GM23338 (cell line): ENCODE measurements at places on chromosomes 1 and 21. TPM values are rescaled to one million over a fixed set of nuclear protein-coding genes. Genes with fewer than 3 reads are reported as not detected.

GRCh38 chr1:71039661-71040262 lies 7.9 kb downstream of the PTGER3 start:
- DNase-seq = no peak
- no peak overlapping the region for H3K27ac ChIP-seq
- H3K4me3 ChIP-seq = no peak overlapping the region
- no peaks in the 10 kb centered on the region for H3K27me3 ChIP-seq
- no peaks in the 10 kb centered on the region for H3K4me1 ChIP-seq
- H3K36me3 ChIP-seq = no peaks in the 10 kb centered on the region

DNA sequence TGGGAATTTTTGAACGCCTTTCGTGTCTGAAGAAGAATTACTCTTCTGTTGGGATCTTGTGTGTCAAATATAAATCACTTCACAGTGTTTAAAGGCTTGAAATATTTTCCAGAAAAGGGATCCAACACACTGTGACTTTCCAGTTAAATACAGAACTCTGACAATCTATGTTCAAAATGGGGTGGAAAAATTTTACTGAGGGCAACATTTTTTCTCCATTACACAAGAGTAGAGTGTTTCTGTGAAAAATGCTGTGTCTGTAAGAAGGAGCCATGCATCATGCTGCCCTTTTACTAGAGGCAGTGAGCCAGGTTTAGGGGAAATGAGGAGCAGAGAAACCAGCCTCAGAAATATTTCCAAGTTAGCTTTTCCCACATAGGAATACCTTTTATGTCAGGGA lies 86.5 kb downstream of the VPS13D start:
- peaks cover 9% of the 10 kb centered on the region; the same call in 1 of the 2 replicates for H3K36me3 ChIP-seq
- no peak for DNase-seq
- H3K4me3 ChIP-seq = no peak overlapping the region
- H3K27me3 ChIP-seq = no peaks in the 10 kb centered on the region

DNA sequence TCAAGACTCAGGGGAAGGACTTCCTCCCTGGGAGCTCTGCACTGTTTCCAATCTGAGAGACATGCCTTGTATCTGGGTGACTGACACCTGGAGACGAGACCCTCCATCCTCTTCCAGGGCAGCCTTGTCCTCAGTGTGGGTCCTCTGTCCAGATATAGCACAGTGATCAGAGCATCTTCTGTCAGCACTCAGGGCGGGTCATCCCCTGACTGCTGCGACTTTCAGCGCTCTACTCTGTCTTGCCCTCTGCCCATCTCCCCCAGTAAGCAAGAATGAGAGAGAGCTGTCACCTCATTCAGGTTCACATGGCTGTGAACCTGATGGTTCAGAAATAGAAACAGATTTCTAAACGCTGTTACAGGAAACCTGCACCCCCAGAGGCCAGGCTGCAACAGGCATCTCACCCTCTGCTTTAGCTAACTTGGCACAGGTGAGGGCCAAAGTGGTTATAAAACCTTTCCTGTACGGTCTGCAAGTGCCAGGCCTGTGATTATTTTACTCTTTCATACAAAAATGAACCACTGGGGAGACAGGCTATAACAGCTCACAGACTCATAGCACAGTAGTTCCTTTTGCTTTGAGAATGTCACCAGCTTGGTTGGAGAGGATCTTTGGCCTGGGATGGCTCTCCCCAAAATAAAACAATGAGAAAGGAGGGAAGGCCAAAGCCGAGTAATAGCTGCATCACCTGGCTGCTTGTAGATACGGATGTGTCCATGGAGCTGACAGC lies 11.4 kb upstream of the TENT5C start:
- no peaks in the 10 kb centered on the region for H3K4me1 ChIP-seq
- DNase-seq = no peak
- no peaks in the 10 kb centered on the region for H3K36me3 ChIP-seq
- no peak overlapping the region for H3K27ac ChIP-seq

- H3K27me3 ChIP-seq = no peaks in the 10 kb centered on the region
- no peaks in the 10 kb centered on the region for H3K36me3 ChIP-seq
- peaks cover 12% of the 10 kb centered on the region for H3K4me1 ChIP-seq
- H3K27ac ChIP-seq = no peak overlapping the region; the same call in 1 of the 2 replicates
Observed at GRCh38 chr1:246795906-246796694, 71.9 kb downstream of the SCCPDH start.

DNA sequence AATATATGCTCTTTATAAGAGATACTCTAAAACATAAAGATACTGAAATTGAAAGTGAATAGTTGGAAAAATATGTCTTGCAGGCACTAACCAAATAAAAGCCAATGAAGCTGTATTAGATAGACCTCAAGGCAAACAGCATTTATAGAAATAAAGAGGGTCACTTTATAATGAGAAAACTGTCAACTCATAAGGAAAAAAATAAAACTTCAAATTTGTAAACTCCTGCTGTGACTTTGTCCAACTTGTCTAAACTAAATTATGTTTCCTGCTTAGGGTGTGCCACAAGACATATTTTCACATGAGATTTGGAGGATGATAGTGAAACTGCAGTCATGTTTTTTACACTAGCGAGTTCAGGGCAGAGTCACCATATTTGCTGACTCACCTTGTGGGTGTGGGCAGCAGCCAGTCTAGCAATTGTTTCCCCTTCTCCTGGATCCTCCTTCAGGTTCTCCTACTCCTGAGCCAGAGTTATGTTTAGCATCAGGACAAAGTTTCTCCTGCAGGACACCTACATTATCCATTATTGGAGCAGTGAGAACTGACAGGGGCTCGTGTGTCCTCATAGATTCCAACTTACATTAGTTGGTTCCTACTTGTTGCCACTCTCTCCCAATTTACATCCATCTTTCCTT lies 43.8 kb downstream of the CD53 start:
- H3K27ac ChIP-seq = no peak overlapping the region
- H3K36me3 ChIP-seq = no peaks in the 10 kb centered on the region
- no peak overlapping the region for H3K4me3 ChIP-seq
- DNase-seq = no peak
- no peaks in the 10 kb centered on the region for H3K4me1 ChIP-seq

DNA sequence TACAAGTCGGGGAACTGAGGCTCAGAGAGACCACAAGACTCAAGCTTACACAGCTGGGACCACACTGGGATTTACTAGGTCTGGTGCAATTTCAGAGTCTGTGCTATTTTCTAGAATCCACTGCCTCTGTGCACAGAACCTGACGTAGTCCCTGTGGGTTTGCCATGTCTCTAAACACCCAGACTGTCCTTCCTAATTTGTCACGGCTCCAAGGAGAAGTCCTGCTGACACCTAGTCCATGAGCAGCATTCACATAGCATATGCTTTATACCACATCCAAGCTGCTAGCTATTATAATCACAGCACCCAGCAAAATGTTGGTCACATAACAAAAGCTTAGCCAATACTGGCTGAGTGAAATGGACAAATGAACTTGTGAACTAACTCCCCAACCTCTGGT lies 79.0 kb upstream of the HMGB4 start:
- no peaks in the 10 kb centered on the region for H3K36me3 ChIP-seq
- no peak for DNase-seq
- H3K27ac ChIP-seq = no peak overlapping the region
- H3K4me1 ChIP-seq = no peaks in the 10 kb centered on the region
- H3K4me3 ChIP-seq = no peak overlapping the region
- no peaks in the 10 kb centered on the region for H3K27me3 ChIP-seq

- DNase-seq = peak; percentile 90
- peaks cover 26% of the 10 kb centered on the region for H3K4me1 ChIP-seq
- H3K36me3 ChIP-seq = no peaks in the 10 kb centered on the region
- peak overlapping the region; percentile 94 for H3K27ac ChIP-seq
- no peaks in the 10 kb centered on the region for H3K27me3 ChIP-seq
- no peak overlapping the region for H3K4me3 ChIP-seq
Observed at GRCh38 chr1:59013276-59013927, 229.6 kb upstream of the JUN start.

GRCh38 chr1:115165776-115166175 lies 76.5 kb upstream of the TSPAN2 start:
- no peak overlapping the region for H3K27ac ChIP-seq
- DNase-seq = no peak
- no peaks in the 10 kb centered on the region for H3K36me3 ChIP-seq
- no peaks in the 10 kb centered on the region for H3K4me1 ChIP-seq
- H3K27me3 ChIP-seq = no peaks in the 10 kb centered on the region

DNA sequence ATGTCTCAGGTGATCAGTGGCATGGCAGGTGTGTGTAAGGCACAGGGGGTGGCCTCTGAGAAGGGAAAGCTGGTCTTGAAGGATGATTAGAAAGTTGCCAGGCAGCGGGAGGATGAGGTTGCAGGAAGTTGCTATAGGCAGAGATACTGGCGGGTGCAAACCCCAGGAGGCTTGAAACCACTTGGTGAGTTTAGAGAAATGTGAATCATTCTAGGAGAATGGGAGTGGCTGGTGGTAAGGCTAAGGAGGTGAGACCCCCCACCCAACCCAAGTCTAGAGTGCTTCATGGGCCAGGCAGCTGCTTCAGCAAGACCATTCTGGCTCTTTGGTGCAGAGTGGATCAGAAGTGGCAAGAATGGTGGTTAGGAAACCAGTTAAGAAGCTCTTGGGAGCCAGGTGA lies 9.0 kb downstream of the SH2D2A start:
- no peak for DNase-seq
- H3K27me3 ChIP-seq = peaks cover 10% of the 10 kb centered on the region
- H3K27ac ChIP-seq = no peak overlapping the region
- H3K4me1 ChIP-seq = no peaks in the 10 kb centered on the region; the same call in 1 of the 2 replicates
- H3K4me3 ChIP-seq = no peak overlapping the region

GRCh38 chr1:34379911-34380310 lies 203.2 kb downstream of the C1orf94 start:
- no peaks in the 10 kb centered on the region for H3K27me3 ChIP-seq
- no peak for DNase-seq
- H3K4me3 ChIP-seq = no peak overlapping the region
- no peaks in the 10 kb centered on the region for H3K36me3 ChIP-seq
- no peaks in the 10 kb centered on the region for H3K4me1 ChIP-seq

DNA sequence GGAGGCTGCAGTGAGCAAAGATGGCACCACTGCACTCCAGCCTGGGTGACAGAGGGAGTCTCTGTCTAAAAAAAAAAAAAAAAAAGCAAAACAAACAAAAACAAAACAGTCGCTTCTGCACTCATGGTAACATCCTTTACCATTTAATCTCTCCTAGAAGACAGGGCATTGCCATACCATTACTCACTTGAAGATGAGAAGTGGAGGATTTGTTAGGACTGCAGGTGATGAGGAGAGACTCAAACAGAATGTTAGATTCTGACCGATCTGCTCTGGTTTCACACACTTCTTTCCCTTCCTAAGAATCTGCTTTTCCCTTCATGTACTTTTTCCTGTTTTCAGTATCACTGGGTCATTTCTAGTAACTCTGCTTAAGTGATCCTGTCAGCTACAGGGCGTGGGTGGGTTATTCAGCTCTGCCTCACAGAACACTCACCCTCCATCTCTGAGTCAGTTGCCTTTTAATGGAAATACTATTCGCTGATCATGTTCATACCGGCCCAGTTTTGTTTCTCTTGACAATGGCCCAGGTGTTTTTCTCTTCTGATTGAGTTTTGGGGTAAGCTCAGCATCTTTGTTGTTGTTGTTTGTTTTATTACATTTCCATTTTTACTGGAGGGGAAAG lies 148.0 kb upstream of the ERG start:
- H3K27me3 ChIP-seq = no peaks in the 10 kb centered on the region
- H3K36me3 ChIP-seq = no peaks in the 10 kb centered on the region

- DNase-seq = no peak
- no peaks in the 10 kb centered on the region for H3K27me3 ChIP-seq
- no peak overlapping the region for H3K4me3 ChIP-seq
- H3K4me1 ChIP-seq = no peaks in the 10 kb centered on the region
- H3K36me3 ChIP-seq = no peaks in the 10 kb centered on the region
Observed at GRCh38 chr1:78691995-78692747, 42.5 kb downstream of the IFI44 start.

GRCh38 chr1:30816211-30817076 lies 58.9 kb upstream of the LAPTM5 start:
- H3K27ac ChIP-seq = no peak overlapping the region
- peak; percentile 96 for DNase-seq
- no peaks in the 10 kb centered on the region for H3K36me3 ChIP-seq
- H3K27me3 ChIP-seq = no peaks in the 10 kb centered on the region
- H3K4me1 ChIP-seq = peaks cover 26% of the 10 kb centered on the region

- no peak for DNase-seq
- no peaks in the 10 kb centered on the region for H3K4me1 ChIP-seq
- no peak overlapping the region for H3K4me3 ChIP-seq
- H3K36me3 ChIP-seq = no peaks in the 10 kb centered on the region
- no peaks in the 10 kb centered on the region for H3K27me3 ChIP-seq
- no peak overlapping the region for H3K27ac ChIP-seq
Observed at GRCh38 chr1:30487042-30487441, 236.3 kb downstream of the MATN1 start.

DNA sequence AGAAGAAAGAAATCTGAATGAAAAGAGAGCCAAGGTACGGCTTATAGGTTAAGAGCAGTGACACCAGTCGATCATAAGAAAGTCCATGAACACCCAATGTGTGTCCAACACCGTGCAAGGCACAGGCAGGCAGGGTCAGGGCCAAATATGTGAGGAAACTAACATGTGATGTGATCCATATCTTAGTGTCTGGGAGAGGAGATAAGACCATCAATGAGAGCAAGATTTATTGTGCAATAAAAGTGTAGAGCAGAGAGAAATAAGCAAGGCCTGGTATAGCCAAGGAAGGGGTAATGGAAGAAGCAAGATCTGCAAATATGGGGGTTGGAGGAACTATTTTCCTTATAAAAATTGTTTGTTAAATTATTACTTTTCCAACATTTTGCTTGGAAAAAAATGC lies 198.8 kb downstream of the CRB1 start:
- no peak overlapping the region for H3K4me3 ChIP-seq
- no peak for DNase-seq
- no peaks in the 10 kb centered on the region for H3K27me3 ChIP-seq
- H3K36me3 ChIP-seq = no peaks in the 10 kb centered on the region

DNA sequence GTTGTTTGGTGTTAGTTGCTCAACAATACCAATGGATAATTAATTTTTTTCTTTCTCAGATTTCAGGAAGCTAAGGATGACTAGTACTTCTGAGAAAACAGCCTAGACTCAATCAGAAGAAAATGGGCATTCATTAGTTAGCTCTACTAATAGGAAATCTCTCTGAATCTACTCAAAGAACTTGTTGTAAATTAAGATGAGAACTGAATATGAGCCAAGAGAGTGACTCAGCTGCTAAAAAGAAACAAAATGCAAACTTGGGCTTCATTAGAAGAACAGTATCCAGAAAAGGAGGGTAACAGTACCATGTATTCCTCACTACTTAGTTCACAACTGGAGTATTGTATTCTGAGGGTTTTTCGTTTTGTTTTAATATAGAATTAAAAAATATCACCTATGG lies 12.5 kb downstream of the FOXJ3 start:
- no peaks in the 10 kb centered on the region for H3K36me3 ChIP-seq
- H3K27ac ChIP-seq = no peak overlapping the region
- H3K27me3 ChIP-seq = no peaks in the 10 kb centered on the region
- no peak overlapping the region for H3K4me3 ChIP-seq
- H3K4me1 ChIP-seq = peaks cover 15% of the 10 kb centered on the region

GRCh38 chr1:101167891-101168290 lies 68.9 kb upstream of the S1PR1 start:
- no peak overlapping the region for H3K4me3 ChIP-seq
- no peaks in the 10 kb centered on the region for H3K4me1 ChIP-seq
- DNase-seq = no peak
- H3K27me3 ChIP-seq = no peaks in the 10 kb centered on the region

LAX1 gene
- not detected in 2 replicates for total RNA-seq

PCBP3 gene
- total RNA-seq = 7.8 and 9.1 TPM in 2 replicates

MROH9 gene
- not detected in 2 replicates for total RNA-seq

CELA3A gene
- total RNA-seq = not detected in 2 replicates

LYST gene
- 0.16 and 1.0 TPM in 2 replicates for total RNA-seq

COL8A2 gene
- 4.9 and 5.0 TPM in 2 replicates for total RNA-seq

MNDA gene
- total RNA-seq = not detected in 2 replicates

C1orf56 gene
- total RNA-seq = 1.6 and 3.9 TPM in 2 replicates

SSX2IP gene
- total RNA-seq = 27.5 and 28.4 TPM in 2 replicates
